Nasal cavity respiratory epithelium epithelial cell of viscerocranial mucosa (primary cell): ENCODE measurements at places on chromosomes 11 and 22. TPM values are rescaled to one million over a fixed set of nuclear protein-coding genes. Genes with fewer than 3 reads are reported as not detected.

Gene MLC1
- 0.07 TPM in 1 of 2 replicates, not detected in the other for total RNA-seq

Gene SMTNL1
- not detected in 2 replicates for total RNA-seq

Gene OR8D4
- total RNA-seq = not detected in 2 replicates

Gene TBX10
- not detected in 2 replicates for total RNA-seq

Gene ASRGL1
- 0.14 and 0.34 TPM in 2 replicates for total RNA-seq

Gene RASD2
- under 0.01 and 0.14 TPM in 2 replicates for total RNA-seq

Gene STARD10
- 142 and 145 TPM in 2 replicates for total RNA-seq

Gene BBS1
- 5.5 and 20.1 TPM in 2 replicates for total RNA-seq

Gene RIBC2
- total RNA-seq = not detected in 2 replicates

Gene GTSE1
- total RNA-seq = under 0.01 TPM in 2 replicates

Gene RIC8A
- total RNA-seq = 126 and 142 TPM in 2 replicates

Gene MUC6
- not detected in 2 replicates for total RNA-seq

Gene SLC22A12
- not detected in 2 replicates for total RNA-seq

Gene KRTAP5-1
- not detected in 2 replicates for total RNA-seq

Gene FREY1
- total RNA-seq = 0.68 and 1.4 TPM in 2 replicates

Gene GRIA4
- total RNA-seq = under 0.01 TPM in 1 of 2 replicates, not detected in the other

Gene OR51E2
- not detected in 2 replicates for total RNA-seq

Gene TSSK2
- total RNA-seq = under 0.01 TPM in 1 of 2 replicates, not detected in the other

Gene GSTT2B
- 0.21 and 0.34 TPM in 2 replicates for total RNA-seq

Gene TM7SF2
- total RNA-seq = 21.9 and 24.6 TPM in 2 replicates

Gene TTC36
- 0.68 and 1.3 TPM in 2 replicates for total RNA-seq

Gene C11orf42
- not detected in 2 replicates for total RNA-seq

Gene USH1C
- total RNA-seq = not detected in 2 replicates

Gene CDC42EP2
- 3.8 and 6.0 TPM in 2 replicates for total RNA-seq

Gene TEX54
- not detected in 2 replicates for total RNA-seq

Gene MRGPRF
- total RNA-seq = not detected in 2 replicates

Gene TMA7B
- not detected in 2 replicates for total RNA-seq

Gene P4HA3
- total RNA-seq = 0.21 TPM in 1 of 2 replicates, not detected in the other

Gene UBQLN3
- total RNA-seq = not detected in 2 replicates

Gene DDX6
- 123 and 169 TPM in 2 replicates for total RNA-seq

Gene OR51B6
- total RNA-seq = not detected in 2 replicates

Gene ARHGEF17
- 3.8 and 13.0 TPM in 2 replicates for total RNA-seq

Gene PLXNB2
- total RNA-seq = 96.0 and 396 TPM in 2 replicates

Gene ACER3
- total RNA-seq = 12.3 and 14.7 TPM in 2 replicates

Gene SUSD2
- total RNA-seq = under 0.01 and 0.36 TPM in 2 replicates

Gene C1QTNF5
- total RNA-seq = 0.34 and 0.36 TPM in 2 replicates

Gene PRR5L
- total RNA-seq = 6.2 and 19.1 TPM in 2 replicates

Gene BACE1
- total RNA-seq = 7.5 and 20.6 TPM in 2 replicates

Gene ANKK1
- total RNA-seq = 0.68 and 2.3 TPM in 2 replicates

Gene PGR
- total RNA-seq = not detected in 2 replicates

Gene RAPSN
- total RNA-seq = 0.34 and 0.36 TPM in 2 replicates

Gene DERL3
- total RNA-seq = under 0.01 and 0.07 TPM in 2 replicates

Gene SC5D
- total RNA-seq = 89.3 and 105 TPM in 2 replicates

Gene RAG1
- total RNA-seq = 0.68 and 1.8 TPM in 2 replicates

Gene ELF5
- total RNA-seq = under 0.01 and 3.2 TPM in 2 replicates

Gene ACR
- under 0.01 and 0.14 TPM in 2 replicates for total RNA-seq

Gene TRIM6
- total RNA-seq = 1.0 and 6.8 TPM in 2 replicates

Gene MUC5AC
- 0.07 TPM in 1 of 2 replicates, not detected in the other for total RNA-seq
